ENCODE measurements at places on chromosomes 3 and 15.

GRCh38 chr3:98731720-98732285, 31.3 kb upstream of the ST3GAL6 start:
- no peak for DNase-seq

DNA sequence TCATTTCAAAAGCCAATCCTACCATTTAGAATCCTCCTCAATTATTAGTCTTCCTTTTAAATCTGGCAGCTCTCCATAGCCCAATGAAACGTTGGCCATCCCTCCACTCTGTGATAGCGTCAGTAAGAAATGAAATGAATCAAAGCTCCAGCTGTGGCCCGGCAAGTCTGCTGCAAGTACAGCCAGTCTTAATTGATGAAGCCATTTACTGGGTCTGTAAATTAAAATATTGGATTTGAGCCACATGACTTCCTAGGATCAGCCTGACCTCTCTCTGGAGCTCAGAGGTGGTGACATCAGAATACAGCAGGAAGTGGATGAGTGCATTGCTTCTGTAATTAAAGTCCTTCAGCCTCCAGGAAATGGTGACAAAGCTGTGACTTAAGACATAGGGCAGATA, 347.0 kb upstream of the LMCD1 start:
- no peak for DNase-seq

- DNase-seq = no peak
Measured at GRCh38 chr3:168511428-168512014, 415.8 kb upstream of the GOLIM4 start.

DNA sequence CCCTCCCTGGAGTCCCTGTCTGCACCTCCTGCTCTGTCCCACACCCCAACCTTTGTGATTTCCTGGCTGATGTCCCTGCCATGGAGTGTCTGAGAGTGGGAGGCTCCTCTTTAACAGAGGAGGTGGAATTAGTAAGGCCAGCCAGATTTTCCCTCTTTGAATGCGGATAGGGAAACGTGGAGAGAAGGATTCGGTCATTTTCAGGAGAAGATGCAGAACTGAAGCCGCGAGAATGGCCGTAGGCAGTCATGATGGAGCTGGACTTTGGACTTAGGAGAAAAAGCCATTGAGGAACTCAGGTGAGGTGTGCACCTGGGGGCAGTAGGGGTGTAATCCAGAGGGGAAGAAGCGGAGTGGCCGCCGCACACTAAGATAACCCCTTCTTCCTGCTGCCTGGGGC, 138.1 kb upstream of the ATP10A start:
- DNase-seq = no peak

DNA sequence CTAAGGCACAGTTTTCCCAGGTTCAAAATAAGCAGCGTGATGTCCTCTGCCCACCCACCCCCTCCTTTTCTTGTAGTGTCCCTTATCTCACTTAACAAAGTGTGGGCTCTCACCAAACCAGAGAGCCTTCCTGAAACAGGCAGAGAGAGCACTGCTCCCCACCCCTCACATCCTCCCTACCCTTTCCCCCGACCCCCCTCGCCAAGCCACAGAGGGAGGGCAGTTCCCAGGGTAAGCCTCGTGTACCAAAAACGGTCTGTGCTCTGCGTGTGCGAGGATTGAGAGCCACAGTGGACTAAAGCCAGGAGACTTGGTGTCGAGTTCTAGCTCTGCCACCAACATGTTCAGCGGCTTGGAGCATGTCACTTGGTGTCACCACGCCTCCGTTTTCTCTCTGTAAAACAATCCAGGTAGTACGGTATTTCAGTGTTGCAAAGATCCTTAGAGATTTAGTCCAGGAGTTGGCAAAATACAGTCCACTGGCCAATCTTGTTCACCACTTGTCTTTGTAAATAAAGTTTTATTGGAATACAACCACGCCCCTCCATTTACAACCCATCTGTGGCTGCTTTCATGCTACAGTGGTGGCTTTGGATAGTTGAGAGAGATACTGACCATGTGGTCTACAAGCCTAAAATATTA, 249.9 kb downstream of the OPA1 start:
- no peak for DNase-seq

DNA sequence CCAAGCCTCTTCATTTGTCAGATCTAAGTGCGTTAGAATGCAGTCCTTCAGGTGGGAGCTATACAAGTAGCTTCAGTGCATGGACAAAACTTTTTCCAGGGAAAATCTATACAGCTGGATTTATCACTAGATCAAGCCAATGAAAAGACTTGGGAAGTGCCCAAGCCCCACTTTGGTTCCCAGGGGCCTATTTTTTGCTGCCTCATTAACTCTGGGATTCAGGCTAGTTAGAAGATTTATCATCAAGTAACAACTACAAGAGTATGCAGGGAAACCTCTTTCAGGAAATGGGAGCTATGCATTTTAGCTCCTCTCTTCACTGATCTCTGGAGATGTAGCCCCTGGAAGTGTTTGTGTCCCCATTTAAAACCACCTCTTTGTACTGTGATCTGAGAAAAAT, 908.8 kb downstream of the SQOR start:
- DNase-seq = no peak

- DNase-seq = no peak
Measured at GRCh38 chr3:62835554-62836236, 39.5 kb downstream of the CADPS start.

GRCh38 chr3:188248036-188248561, 94.1 kb downstream of the LPP start:
- DNase-seq = no peak

DNA sequence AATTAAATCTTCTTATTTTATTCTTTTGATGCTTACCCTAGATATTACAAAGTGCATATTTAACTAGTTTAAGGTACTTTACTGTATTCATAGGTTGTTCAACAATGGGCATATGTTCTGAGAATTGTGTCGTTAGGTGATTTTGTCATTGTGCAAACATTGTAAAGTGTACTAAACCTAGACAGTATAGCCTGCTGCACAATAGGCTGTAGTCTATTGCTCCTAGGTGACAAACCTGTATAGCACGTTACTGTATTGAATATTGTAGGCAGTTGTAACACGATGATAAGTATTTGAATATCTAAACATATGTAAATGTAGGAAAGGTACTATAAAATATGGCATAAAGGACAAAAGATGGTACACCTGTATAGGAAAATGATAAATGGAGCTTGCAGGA, 100.7 kb downstream of the CACNA2D3 start:
- peak; percentile 9 for DNase-seq

DNA sequence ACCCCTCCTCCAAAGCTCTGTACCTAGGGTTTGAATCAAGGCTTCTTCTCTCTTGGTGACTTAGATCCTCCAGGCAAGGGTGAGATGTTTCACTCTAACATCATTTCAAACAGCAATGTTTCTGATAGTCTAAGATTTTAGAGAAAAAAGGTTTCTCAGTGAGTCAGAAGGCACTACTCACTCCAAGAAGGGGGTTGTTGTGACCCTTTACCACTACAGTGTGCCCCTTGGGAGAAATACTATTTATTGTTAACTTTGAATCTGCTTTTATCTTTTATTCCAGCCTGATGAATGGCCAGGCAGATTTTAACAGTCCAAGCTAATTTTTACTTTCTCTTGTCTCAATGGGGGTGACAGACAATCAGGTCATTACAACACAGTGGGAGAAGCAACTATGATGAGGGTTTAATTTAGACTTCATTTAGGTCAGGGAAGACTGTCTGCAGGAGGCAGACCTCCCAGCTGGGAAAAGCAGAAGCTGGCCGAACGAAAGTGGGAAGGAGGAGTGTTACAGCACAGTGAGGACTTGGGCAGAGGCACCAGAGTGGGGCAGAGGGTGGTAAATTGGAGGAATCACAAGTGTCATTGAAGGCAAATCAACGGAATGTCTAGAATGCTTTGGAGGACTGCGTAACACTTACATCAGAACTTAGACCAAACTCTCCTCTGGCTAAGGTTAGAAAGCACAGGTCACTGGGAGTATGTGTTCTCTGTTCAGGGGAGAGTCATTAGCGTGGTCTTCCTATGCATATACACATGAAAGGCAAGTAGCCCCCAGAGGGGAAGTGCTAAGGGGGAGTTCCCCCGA, 21.2 kb downstream of the ZNF860 start:
- no peak for DNase-seq

- DNase-seq = no peak
Measured at GRCh38 chr15:81384891-81385720, 11.1 kb upstream of the TMC3 start.

DNA sequence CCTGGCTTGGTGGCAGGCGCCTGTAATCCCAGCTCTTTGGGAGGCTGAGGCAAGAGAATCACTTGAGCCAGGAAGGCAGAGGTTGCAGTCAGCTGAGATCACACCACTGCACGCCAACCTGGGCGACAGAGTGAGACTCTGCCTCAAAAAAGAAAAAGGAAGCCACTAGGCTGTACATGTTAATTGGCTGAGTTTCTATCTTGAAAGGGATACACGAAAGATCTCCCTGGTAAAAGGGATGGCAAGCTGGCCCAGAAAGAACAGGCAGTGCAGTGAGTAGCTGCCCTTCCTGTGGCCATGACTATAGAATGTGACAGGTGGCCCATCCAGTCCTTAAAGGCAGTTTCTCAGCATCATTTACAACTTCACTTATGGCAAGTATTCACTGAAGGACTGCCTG, 12.3 kb downstream of the LRIG1 start:
- no peak for DNase-seq

DNA sequence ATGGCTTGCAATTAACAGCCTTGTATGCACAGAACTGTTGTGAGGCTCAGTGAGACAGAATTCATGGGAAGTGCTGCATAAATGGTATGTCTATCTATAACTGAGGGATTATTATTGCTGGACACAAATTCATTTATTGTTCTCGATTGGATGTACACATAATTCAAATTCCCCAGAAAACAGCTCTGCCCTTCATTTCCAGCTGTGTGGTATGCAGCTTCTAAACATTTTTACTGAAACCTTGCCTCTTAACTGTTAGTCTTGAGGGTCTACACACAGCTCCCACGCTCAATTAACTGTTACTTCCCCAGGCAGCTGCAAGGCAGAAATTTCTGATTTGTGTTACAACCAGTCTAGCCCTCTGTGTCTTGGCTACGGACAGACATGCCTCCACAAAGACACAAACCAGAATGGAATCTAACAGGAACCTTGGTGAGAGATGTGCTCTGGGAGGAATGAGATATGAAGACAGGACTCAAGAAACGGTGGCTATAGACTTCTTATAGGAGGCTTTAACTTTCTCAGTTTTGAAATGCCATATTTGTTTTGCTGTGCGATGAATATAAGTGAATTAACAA, 139.7 kb upstream of the TBL1XR1 start:
- DNase-seq = no peak

GRCh38 chr3:27633224-27633545, 88.9 kb downstream of the EOMES start:
- DNase-seq = no peak

GRCh38 chr15:27176785-27177406, 205.9 kb downstream of the GABRG3 start:
- no peak for DNase-seq

DNA sequence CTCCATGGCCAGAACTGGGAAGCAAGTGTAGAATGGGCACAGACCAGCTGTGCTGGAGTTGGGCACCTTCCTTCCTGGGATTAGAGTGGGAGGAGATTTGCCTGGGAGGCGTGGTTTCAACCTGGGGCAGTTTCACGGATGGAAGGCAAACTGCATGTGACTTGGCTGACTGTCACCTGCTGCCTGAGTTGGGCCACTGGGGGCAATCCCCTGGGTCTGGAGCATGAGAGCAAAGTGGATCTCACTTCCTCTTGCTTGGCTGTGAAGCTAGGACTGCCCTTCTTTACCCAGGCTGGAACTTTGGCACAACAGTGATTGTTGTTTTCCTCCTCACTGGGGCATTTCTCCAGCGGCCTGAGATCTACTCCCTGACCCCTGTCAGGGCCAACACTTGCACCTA, 1247.0 kb upstream of the EPHA6 start:
- no peak for DNase-seq

- DNase-seq = no peak
Measured at GRCh38 chr15:92582206-92582605, 73.4 kb downstream of the FAM174B start.

GRCh38 chr3:116267116-116267515, 178.2 kb downstream of the LSAMP start:
- DNase-seq = no peak

GRCh38 chr3:120526011-120526870, 69.9 kb upstream of the NDUFB4 start:
- no peak for DNase-seq

DNA sequence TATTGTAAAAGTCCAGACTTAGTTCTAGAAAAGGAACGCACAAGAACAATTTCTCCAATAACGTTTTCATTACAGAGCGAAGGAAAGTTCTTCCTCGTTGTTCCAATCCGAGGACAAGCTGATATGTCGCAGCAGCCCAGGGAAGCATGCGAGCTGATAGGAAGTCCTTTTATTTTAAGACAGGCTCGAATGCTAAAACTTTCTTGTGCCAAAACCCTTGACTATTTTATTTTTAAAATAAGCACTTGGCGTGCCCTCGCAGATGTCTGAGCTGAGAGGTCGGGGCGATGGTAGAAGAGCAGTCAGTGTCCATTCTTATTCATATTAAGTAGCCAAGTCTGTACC, 433 bp upstream of the MITF start:
- DNase-seq = no peak

- no peak for DNase-seq
Measured at GRCh38 chr3:102162251-102162650, 272.6 kb upstream of the ZPLD1 start.

DNA sequence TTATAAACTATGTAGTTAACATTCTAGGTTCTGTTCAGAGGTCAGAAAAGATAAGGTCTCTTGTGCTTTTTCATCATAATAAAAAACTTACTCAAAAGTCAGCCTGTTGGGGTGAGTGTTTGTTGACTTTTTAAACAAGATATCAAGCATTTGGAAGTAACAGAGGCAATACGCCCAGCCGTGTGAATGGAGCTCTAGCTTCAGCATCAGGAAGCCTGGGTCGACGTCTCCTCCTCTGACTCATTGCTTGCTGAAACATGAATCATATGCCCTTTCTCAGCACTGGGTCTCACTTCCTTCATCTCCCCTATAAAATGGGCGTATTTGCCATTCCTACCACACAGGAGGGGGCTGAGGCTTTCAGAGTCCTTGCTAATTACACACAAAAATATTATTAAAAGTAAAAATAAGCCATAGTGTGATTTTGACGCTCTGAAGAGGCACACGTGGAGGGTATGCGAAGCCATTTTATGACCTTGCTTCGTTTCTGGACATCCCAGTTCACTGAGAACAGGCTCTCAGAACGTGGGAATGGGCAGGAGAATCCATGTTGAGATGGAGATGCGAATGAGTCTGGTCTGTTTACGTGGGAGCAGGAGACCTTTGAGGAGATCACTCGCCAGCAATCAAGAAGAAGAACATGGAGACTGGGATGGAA, 220.8 kb upstream of the TPRG1 start:
- DNase-seq = peak; percentile 57

GRCh38 chr15:47331829-47332393, 385.4 kb upstream of the SEMA6D start:
- no peak for DNase-seq

DNA sequence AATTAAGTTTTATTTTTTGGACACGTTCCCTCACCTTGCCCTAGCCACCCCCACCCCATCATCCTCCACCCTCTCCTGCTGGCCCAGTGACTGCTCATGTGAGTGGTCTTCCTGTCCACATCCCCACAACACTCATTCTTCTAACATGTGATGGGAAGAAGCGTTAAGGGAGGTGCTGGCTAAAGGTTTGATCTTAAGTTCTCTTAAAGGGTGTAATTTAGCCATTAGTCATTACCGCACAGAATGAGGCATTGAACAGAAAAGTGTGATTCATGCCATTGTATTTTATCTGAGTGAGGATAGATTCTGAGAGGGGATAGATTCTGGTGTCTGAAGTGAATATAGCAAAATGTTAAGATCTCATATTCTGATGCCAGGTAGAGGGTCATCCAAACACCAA, 272.9 kb upstream of the TPM1 start:
- no peak for DNase-seq

GRCh38 chr3:181637056-181637455, 74.7 kb upstream of the SOX2 start:
- no peak for DNase-seq
